NCI-H460 (cell line): ENCODE measurements at places on chromosomes 1 and 21. TPM values are rescaled to one million over a fixed set of nuclear protein-coding genes. Genes with fewer than 3 reads are reported as not detected.

The DPT gene
- not detected in 2 replicates for total RNA-seq

The ZSWIM5 gene
- total RNA-seq = 2.6 and 2.9 TPM in 2 replicates

The TMEM51 gene
- 6.3 and 6.4 TPM in 2 replicates for total RNA-seq

The PAQR6 gene
- 1.4 and 2.5 TPM in 2 replicates for total RNA-seq

The LEFTY2 gene
- total RNA-seq = not detected in 2 replicates

The SLC45A1 gene
- 0.92 and 1.4 TPM in 2 replicates for total RNA-seq

The GPA33 gene
- not detected in 2 replicates for total RNA-seq

The RGSL1 gene
- 0.07 TPM in 1 of 2 replicates, not detected in the other for total RNA-seq

The C2CD4D gene
- total RNA-seq = not detected in 2 replicates

The FAM167B gene
- total RNA-seq = not detected in 2 replicates

The KLF17 gene
- not detected in 2 replicates for total RNA-seq

DNA sequence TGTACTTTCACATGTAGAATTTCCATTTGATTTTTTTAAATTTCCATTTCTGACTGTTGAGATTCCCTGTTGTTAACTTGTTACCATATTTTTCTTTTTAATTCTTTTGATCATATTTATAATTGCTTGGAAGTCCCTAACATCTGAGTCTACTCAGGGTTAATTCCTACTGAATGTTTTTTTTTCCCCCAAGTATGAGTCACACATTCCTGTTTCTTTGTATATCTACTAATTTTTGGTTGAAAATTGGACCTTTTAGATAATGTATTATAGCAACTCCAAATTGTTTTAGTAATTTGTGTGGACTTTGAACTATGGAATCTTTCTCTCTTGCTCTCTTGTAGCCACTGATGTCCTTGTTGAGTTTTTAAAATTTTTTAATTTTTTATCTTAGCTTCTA is 54.6 kb downstream of the STXBP3 start:
- DNase-seq = no peak

DNA sequence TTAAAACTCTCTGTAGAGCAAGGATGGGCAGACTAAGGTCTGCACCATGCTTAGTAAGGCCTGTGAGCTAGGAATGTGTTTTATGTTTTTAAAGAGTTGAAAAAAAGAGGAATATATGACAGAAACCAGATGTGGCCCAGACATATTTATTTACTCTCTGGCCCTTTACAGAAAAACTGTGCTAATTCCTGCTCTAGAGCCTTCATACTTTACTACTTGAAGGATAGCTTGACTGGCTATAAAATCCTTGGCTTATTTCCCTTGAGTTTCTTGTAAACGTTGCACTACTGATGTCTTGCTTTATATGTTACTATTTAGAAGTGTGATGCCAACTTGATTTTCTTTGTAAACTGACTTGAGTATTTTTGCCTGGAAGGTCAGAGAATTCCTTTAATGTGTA is 33.5 kb downstream of the CTBS start:
- DNase-seq = no peak

DNA sequence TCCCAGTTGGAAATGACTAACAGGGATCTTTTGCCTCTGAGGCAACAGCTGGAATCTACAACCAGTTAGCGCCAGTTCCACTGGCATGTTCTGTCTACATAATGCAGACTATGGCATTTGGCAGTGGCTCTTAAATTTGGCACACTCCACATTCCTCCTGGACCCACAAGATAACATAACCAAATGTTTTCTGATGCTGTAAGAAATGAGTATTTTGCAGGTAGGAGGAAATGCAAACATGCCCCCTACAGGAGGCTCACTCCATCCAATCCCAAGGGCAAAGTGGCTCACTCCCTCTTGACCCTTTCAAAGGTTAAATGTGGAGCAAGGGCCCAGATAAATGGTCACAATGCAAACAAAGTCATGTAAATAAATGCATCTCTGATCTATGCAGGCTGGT is 129.2 kb upstream of the PROX1 start:
- DNase-seq = no peak

DNA sequence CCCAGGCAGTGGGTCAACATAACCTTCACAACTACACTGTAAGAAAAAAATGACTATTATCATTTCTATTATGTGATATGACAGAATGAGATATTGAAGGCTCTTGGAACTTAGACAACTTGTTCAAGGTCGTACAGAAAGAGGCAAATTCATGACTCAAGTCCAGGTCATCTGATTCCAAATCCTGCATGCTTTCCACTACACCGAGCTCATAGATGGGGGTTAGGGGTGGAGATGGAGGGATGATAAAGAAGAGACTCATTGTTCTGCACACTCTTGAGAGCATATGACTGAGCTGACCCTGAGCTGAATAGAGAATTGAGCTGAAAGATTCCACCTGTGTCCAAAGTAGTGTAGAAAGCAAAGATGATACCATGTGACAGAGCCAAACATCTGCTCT is 2.8 kb downstream of the FCRL6 start:
- no peak for DNase-seq

DNA sequence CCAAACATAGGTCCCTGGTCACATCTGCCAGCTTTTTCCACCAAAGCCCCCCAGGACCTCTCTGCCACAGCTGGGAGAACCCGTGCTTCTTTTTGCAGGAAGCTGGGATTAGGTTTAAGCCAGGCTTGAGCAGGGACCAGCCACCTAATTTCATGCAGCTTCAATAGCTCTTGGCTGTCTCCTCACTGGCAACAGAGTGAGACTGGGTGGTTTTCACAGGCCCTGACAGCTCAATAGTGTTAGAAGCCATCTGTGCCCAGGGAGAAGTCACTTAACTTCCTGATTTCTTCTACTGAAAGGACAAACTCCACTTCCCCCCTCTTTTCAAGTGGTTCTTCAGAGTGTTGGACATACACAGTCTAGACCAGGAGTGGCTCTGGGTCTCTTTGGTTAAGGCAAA is 20.4 kb upstream of the SRSF4 start:
- DNase-seq = no peak

GRCh38 chr1:225318706-225319575 is 108.9 kb downstream of the LBR start:
- DNase-seq = peak; percentile 57

GRCh38 chr1:220901881-220902280 is 22.6 kb downstream of the HLX start:
- no peak for DNase-seq

DNA sequence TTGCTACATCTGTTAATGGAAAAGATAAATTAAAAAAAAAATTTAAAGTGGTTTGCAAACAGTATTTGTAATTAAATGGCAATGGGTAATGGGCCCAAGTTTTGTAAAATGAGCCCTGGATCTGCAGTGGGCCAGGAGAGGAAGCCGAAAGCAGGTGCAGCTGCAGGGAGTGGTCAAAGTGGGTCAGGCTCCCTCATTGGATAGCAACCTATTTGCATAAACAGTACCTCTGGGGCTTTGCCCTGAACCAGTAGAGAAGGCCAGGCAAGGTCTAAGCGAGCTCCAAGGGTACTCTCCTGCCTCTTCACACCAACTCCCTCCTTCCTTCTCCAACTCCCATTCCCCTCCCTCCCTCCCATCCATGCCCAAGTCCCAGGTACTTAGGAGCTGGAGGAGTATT is 138.9 kb downstream of the HMGB4 start:
- DNase-seq = no peak

GRCh38 chr1:26020330-26020768 is 1.2 kb upstream of the EXTL1 start:
- no peak for DNase-seq

DNA sequence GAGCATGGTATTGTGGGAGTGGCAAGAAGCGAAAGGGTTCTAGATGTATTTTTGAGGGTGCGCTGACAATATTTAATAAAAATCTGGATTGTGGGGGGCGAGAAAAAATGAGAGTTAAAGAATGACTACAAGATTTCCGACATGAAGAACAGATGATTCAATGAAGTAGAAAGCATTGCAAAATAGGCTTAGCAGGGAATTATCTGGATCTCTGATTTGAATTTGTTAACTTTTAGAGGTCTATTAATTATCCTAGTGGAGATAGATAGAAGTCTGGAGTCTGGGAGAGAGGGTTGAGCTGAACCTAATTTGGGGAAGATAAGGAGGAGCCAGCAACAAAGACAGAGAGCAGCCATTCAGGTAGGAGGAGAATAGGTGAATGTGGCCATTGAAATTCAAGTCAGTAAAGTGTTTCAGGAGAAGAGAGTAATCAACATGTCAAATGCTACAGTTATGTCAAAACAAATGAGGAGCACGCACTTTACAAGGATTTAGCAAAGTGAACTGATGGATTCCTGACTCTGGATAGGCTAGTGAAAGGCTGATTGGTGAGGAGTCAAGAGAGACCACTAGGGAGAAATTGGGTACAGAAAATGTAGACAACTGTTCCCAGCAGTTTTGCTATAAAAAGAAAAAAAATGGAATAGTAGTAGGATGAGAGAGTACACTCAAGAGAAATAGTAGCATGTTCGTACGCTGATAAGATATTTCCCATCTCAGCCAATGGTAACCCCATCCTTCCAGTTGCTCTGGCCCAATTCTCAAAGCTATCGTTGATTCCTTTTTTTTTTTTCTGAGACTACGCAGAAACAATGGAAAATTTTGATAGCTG is 393.2 kb upstream of the CXADR start:
- no peak for DNase-seq

DNA sequence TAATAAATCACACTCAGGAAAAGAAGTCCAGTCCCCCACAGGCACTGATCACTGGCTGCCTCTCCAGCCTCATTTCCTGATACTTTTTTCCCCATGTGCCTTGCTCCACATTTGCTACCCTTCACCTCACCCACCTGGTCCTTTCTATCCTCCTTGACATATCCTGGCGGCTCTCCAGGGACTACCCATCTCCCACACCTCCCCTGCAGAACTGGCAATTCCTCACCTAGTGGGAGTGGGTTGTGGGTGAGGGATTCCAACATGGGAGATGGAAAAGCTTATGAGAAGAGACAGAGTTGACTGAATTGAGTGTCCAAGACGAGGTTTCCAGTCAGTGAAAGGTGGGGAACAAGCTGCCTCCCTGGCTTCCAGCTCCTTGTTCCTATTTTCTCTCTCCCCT is 69.6 kb downstream of the FCRL5 start:
- DNase-seq = no peak

DNA sequence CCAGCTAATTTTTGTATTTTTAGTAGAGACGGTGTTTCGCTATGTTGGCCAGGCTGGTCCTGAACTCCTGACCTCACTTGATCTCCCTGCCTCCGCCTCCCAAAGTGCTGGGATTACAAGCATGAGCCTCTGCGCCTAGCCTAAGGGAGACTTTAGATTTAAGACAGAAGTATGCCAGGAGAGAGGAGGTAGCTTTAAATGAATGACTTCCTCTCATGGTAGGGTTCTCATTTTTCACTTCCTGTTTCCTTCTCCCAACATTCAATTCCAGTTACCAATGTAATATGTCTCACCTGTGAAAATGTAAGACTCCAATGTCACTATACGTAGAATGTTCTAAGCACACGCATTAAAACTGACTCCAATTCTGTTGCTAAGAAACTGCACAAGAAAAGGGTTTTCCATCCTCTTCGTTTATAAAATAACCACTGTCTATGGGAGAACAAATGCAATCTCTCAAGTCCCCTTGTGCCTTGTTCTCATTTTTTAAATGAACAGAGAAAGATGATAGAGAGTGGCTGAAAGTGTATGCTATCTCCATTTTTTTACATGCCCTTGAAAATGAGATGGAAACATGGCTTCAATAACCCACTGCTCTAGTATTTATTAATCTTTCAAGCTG is 140.0 kb downstream of the SLC45A1 start:
- no peak for DNase-seq

GRCh38 chr1:110083866-110084226 is 13.4 kb upstream of the ALX3 start:
- DNase-seq = no peak

- DNase-seq = no peak
These were observed 15.1 kb downstream of the RNF223 start for GRCh38 chr1:1058921-1059493.

DNA sequence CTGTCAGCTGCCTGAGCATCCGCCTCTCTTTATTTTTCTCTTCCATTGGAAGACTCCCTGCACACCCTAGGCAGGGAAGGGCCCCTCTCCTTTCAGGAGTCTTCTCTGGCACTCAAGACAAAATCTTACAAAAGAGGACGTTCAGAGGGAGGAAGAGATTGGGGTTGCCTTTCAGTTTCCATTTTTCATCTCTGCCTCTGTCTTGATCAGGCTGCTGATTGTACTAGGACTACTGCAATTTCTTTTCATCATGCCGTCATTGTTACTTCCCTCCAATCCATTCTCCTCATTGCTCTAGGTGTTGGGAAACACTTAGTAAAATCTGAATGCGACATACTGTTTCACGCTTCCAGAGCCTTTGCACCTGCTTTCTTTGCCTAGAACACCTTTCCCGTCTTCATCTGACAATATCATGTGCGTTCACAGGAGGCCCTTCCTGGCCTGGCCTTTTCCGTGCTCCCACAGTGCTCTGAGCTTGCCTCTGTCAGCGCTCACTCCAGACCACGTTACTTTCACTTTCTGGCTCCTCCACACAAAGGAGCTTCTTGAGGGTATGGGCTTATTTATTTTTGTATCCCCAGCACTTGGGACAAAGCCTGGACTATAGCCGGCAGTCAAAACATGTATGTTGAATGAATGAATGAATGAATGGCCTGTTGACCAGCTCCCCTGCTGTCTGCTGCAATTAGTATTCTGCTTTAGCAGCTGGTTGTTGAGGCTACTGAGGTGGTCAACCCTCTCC is 10.9 kb downstream of the LRRC71 start:
- no peak for DNase-seq

- DNase-seq = no peak
These were observed 6.1 kb upstream of the AK2 start for GRCh38 chr1:33042831-33043230.

- DNase-seq = no peak
These were observed 31.4 kb downstream of the SLC30A7 start for GRCh38 chr1:100927276-100927675.

GRCh38 chr1:111992476-111992875 is 3.0 kb upstream of the KCND3 start:
- DNase-seq = no peak

- DNase-seq = no peak
These were observed 152.7 kb upstream of the CHRM3 start for GRCh38 chr1:239233626-239234025.

- DNase-seq = no peak
These were observed 100.6 kb downstream of the CRYAA start for GRCh38 chr21:43269440-43269839.

DNA sequence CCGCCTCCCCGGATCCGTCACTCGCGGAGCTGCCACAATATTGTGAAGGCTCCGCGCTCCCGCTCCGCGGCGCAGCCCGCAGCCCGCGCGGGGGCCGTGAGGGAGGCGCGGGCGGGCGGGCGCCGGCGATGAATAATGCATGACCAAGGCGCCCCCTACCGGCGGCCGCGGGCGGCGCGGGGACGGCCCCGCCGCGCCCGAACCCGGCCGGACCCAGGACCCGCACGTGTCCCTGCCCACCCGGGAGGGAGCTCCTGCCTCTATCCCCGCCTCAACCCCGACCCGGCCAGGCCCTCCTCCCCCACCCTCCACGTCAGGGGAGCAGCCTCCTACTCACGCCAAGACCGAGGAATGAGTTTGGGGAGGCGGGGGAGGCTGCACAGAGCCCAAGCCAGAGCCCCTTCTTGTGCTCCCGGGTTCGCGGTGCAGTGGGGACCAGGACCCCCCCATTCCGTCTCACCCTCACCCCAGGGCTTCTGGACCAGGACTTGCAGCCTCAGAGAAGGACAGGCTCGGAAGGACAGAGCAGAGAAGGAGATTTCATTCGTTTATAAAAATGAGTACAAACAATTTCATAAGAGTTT is 70.8 kb upstream of the CASZ1 start:
- DNase-seq = peak; percentile 21

- DNase-seq = peak; percentile 30
These were observed 166.9 kb downstream of the HLX start for GRCh38 chr1:221045842-221046831.
